ENCODE measurements at places on chromosomes 2 and 18. TPM values are rescaled to one million over a fixed set of nuclear protein-coding genes. Genes with fewer than 3 reads are reported as not detected.

DNA sequence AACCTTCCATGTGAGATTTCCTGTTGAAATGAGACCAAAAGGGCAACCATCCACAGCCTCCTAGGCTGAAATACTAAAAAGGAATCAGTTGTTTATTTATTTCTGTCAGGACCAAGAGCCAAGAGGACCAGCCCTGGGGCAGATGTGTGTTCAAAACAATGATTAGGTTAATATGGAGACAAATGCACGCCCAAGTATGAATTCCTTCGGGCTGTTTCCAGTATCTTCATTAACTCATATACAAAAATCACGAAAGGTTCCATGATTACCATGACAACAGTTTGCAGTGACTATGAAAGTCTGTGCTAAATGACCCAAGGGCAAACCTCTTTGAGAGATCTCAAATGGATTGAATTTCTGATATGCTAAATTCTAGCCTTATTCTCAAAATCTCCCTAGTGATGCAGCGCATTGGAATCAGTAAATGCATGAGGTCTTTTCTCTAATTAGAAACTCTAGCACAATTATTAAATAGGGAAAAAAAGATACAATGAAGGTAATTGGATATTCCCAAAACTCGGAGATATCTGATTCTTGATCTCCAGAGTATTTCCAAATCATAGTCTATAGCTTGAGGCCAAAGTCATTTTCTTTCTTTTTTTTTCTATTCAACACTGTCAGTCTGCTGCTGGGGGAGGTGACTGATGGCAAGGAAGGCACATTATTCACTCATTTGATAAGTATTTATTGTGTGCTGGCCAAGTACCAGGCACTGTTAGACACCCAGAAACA is 35.6 kb downstream of the VIT start:
- peak; percentile 37 for DNase-seq

PRKAG3 gene
- total RNA-seq = not detected

DNA sequence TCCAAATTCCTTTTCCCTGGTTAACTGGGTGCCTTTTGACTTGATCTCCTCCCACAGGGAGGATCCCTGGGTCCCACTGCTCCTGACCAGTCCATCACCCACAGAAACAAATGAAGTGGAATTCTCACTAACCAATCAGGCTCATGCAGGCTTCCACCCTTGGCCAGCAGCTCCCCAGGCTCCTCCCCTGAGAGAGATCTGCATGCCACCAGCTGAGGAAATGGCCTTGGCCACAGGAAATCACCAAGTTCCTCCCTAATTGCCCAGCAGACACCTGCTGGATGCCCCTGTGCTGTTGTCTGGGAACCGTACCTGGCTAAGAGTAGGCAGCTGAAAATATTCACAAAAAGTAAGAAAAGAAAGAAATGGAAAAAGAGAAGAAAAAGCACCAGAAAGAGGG is 207.4 kb downstream of the NCK2 start:
- DNase-seq = no peak

DTYMK gene
- 183 TPM for total RNA-seq

DNA sequence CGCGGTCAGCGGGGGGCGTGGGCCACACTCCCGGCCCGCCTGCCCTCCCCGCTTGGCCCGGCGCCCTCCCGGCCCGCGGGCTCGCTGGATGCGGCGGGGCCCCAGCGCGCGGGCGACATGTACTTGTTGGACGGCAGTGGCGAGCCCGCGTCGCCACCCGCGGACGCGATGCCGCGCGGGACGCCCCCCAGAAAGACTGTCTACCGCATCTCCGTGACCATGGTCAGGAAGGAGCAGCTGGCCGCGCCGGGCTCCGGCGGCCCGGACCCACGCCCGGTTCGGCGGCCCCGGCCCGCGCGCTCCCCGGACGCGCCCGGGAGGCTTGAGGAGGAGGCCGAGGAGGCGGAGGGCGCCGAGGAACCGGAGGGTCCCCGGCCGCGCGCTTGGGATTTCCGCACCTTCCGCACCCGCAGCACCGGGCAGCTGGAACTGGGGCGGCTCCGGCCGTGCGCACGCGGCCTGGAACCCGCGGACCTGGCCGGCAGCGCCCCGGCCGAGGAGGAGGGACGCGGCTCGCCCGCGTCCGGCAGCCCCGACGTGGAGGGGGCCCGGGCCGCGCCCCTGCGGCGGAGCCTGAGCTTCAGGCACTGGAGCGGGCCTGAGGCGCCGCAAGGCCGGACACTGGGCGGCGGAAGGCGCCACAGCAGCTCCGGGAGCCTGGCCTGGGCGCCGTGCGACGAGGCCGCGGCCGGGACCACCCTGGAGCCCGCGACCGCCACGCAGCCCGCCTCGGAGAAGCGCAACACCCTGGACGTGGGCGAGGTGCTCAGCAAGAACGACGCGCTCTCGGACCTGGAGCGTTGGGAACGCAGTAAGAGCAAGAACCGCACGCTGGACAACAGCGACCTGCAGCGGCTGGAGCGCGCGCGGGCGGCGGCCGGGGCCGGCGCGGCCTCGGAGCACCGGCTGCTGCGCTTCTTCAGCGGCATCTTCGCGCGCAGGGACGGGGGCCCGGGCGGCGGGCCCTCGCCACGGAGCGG is 176.4 kb downstream of the AGAP1 start:
- peak; percentile 58 for DNase-seq

DNA sequence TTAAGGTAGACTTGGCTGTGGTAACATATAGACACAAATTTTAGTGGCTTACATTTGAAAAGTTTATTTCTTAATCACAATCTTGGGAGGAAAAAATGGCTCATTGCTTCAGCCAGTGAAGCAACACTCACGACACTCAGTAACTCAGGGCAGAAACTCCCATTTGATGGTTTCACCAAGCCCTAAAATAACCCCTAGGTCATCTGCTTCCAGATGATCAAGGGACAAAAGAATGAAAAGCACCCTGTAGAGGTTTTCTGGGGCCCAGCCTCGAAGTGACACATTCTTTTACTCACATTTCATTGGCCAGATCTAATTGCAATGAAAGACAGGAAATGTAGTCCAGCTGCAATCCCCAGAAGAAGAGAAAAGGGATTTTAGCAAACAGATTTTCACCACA is 275.9 kb downstream of the TMX3 start:
- DNase-seq = no peak

ABCB11 gene
- not detected for total RNA-seq

- DNase-seq = no peak
Measured at GRCh38 chr2:174025271-174026121, 60.3 kb upstream of the SP3 start.

CABYR gene
- total RNA-seq = 32.4 TPM

THADA gene
- total RNA-seq = 30.5 TPM

GRCh38 chr18:8333961-8334360 is 275.3 kb upstream of the RAB12 start:
- no peak for DNase-seq

DNA sequence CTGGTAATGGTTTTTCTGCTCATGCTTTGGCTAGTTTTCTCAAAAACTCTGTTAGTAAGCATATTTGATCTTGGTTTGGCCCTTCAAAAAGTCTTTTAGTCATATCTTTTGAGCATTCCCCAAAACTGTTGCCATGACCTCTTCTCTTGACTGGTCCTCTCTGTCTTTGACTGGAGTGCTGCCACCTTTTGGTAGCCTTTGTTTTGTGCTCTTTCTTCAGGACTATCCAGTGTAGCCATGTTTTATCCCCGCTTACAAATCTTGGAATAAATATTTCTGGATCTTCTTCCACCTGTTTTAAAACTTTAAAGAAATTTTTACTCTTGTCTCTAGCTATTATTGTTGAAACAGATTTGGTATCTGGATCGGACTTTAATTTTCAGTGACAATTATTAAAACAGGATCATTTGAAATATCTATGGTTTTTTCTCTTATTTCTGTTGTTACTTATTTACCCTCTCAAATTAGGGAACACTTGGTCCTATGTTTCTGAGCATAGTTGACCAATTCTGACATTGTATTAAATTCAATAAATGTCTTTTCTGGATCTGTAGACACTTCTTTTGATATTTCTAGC is 965 bp upstream of the ELOA2 start:
- no peak for DNase-seq

LAMA1 gene
- not detected for total RNA-seq

MFSD2B gene
- total RNA-seq = 1.1 TPM

GRCh38 chr2:188199716-188200128 is 92.0 kb upstream of the GULP1 start:
- DNase-seq = no peak

GRCh38 chr2:109157563-109158105 is 28.6 kb downstream of the SH3RF3 start:
- no peak for DNase-seq

HOXD8 gene
- 0.39 TPM for total RNA-seq

DNA sequence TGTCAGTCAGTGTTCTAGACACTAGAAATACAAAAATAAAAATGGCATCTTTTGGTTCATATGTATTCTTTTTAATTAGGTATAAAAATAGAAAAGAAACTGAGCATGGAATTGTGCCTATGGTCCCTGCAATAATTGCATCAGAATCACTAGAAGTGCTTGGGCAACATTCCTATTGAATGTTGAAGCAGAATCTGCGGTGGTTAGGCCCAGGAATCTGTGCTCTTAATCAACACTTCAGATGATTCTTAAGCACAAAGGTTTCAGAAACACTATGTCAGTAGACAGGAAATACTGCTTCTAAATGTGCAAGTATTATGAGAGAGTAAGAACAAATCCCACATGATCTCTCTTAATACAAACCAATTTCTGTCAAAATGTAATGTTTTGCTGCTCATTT is 20.3 kb upstream of the RBBP8 start:
- DNase-seq = peak; percentile 15

- DNase-seq = no peak
Measured at GRCh38 chr18:60469387-60470100, 97.0 kb upstream of the MC4R start.

DNA sequence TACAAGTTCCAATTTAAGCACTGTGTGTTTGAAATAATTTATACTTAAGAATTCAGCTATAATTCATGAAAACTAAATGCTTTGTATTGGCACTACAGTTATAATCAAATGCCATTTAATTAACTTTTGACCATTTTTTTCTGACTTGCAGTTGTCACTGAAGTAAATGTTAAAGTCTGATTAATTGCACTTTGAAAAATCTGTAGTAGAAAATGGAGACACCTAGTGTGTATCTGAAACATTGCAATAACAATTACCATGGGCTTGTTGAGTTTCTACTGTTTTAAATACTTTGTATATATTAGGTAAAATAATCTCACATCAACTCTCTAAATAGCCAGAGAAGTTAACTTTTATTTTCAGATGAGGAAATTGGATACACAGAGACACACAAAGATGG is 458.6 kb upstream of the FSIP2 start:
- DNase-seq = no peak

AP1S3 gene
- 73.3 TPM for total RNA-seq

DNA sequence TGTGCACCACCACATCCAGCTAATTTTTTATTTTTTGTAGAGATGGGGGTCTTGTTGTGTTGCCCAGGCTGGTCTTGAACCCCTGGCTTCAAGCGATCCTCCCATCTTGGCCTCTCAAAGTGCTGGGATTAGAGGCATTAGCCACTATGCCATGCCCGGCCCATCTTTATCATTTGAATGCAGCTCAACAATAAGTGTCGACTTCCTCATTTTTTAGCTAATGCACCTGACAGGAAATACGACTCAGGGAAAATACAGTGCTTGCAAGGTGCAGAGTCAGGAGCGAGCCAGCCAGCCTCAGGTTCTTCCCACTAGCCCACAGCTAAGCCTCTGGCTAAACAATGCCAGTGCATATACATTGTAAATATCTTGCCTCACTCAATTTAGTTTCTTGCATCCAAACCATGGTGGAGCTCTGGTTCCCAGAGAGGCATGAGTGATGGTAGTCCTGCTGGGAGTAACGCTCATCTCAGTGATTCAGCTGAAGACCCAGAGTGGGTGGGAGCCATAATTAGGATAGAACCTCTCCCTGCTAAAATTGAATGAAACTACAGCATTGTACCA is 135.0 kb downstream of the TGIF1 start:
- peak; percentile 59 for DNase-seq

GRCh38 chr2:74457549-74458131 is 598 bp upstream of the WBP1 start:
- no peak for DNase-seq

- no peak for DNase-seq
Measured at GRCh38 chr2:8956774-8957173, 46.7 kb downstream of the MBOAT2 start.

DNA sequence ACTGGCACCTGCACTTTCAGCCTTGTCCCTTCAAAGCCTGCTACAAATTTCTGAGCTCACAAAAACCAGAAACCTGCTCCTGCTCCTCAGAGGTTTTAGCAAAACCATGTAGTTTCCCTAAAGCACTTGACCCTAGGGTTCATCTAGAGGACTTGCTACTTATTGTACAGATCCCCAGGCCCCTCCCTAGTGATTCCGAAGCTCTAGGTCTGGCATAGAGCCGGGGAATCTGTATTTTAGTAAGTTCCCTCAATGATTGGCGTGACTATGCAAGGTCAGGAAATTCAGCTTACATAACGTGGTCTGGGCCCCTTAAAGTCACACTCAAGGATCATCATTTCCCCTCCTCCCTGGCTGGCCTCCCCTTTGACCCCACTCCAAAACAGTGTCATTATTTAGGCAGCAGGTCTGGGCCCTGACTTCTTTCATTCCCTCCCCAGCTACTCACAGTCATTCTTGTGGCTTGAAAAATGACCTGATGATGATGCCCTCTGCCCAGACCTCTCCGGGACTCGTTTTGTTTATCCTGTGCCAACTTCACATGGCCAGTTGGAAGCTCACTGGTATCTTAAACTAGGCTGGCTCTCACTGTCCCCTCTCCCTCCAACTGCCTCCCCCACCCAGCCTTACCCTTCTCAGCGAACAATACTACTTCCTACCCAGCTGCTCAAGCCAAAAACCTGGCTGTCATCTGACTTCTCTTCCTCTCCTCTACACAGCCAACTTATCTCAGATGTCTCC is 36.0 kb downstream of the WDFY1 start:
- no peak for DNase-seq

CBLN2 gene
- not detected for total RNA-seq

All from PC-9 (cell line).